ENCODE measurements at places on chromosomes 2 and 18.

DNA sequence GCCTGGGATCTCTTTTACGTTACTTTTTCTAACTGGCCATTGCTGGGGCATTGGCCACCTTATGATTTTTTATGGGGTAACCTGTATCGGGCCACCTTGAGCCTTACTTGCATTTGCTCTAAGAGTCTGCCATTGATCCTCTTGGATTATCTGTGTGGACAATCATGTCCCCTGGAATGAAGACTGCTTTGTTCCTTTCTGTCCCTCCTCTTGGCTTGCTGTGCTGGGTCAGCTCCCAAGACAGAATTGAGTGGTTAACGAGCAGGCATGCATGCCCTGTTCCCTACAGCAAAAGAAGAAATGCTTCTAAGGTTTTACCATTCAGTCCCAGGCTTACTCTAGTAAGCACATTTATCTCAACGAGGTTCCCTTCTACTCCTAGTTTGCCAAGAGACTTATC, 46.3 kb downstream of the MAL start:
- no peaks in the 10 kb centered on the region for H3K4me1 ChIP-seq
- no peak overlapping the region for H3K4me3 ChIP-seq
- H3K27ac ChIP-seq, result no peak overlapping the region
- no peaks in the 10 kb centered on the region for H3K36me3 ChIP-seq

DNA sequence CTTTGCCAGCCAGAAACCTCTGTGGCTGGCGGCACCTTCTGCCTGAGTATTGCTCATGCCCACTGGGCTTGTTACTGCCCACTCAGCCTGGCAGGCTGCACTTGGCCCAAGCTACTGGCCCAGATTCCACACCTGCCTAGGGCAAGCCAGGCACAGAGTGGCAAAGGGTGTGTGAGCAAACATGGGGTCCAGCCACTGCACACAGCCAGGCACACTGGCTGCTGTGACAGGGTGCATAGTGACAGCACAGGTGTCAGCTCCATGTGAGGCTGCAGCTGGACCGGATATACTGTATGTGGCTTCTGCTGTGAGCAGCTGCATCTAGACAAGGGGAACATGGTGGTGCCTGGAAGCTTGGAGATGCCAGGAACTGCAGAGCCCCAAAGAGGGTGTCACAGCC, 113.9 kb downstream of the COPS8 start:
- no peak overlapping the region for H3K4me3 ChIP-seq
- H3K4me1 ChIP-seq, result peaks cover 47% of the 10 kb centered on the region
- no peaks in the 10 kb centered on the region for H3K36me3 ChIP-seq
- no peak overlapping the region for H3K27ac ChIP-seq
- no peak for DNase-seq

DNA sequence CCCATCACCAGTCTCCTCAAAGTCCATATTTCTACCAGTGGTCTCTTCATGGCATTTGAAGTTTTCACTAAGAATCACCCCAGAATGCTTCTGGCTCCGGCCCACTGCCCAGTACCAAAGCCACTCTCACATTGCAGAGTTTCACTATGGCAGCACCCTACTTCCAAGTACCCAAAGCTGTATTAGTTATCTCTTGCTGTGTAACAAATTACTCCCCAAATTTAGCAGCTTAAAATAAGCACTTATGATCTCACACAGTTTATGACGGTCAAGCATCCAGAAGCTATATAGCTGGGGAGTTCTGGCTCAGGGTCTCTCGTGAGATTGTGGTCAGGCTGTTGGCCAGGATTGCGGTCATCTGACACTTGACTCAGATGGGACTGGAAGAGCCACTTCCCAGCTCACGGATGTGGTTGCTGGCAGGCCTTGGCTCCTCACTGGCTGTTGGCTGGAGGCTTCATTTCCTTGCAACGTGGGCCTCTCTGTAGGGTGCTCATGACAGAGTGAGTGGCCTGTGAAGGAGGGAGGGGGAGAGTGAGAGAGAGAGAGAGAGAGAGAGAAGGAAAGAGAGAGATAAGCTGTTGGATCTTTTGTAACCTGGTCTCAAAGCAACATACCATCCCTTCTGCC, 189.5 kb downstream of the CTIF start:
- H3K36me3 ChIP-seq, result peaks cover 31% of the 10 kb centered on the region
- no peak for DNase-seq
- no peak overlapping the region for H3K27ac ChIP-seq
- H3K4me1 ChIP-seq, result peaks cover 34% of the 10 kb centered on the region
- H3K4me3 ChIP-seq, result no peak overlapping the region

GRCh38 chr2:47644351-47644750, 138.6 kb upstream of the MSH6 start:
- DNase-seq, result no peak
- peaks cover 14% of the 10 kb centered on the region for H3K27me3 ChIP-seq
- no peak overlapping the region for H3K4me3 ChIP-seq
- no peak overlapping the region for H3K27ac ChIP-seq
- no peaks in the 10 kb centered on the region for H3K4me1 ChIP-seq

DNA sequence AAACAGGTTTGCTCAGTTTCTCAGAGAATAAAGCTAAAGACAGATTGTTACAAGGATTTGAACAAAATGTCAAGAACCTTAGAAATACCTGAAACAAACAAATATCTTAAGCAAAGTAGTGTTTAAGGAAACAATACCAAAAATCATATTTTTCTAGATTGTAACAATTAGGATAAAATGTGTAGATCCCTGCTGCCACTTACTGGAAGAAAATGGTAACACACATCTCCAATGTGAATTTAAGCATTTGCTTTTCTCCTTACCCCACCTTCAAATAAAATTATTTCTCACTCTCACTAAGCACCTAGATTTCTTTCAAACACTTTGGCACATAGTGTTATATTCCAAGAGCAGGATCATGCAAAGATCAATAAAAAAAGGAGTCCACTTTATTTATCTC, 34.9 kb downstream of the SUCLG1 start:
- H3K36me3 ChIP-seq, result peaks cover 21% of the 10 kb centered on the region
- no peak for DNase-seq
- H3K4me1 ChIP-seq, result no peaks in the 10 kb centered on the region
- peaks cover 3% of the 10 kb centered on the region for H3K27me3 ChIP-seq

- no peak overlapping the region for H3K27ac ChIP-seq
- H3K36me3 ChIP-seq, result no peaks in the 10 kb centered on the region
- no peak overlapping the region for H3K4me3 ChIP-seq
Observed at GRCh38 chr2:23360571-23361125, 24.3 kb upstream of the KLHL29 start.

GRCh38 chr2:177612659-177613058, 220.1 kb downstream of the AGPS start:
- H3K27me3 ChIP-seq, result peaks cover 9% of the 10 kb centered on the region
- peaks cover 3% of the 10 kb centered on the region for H3K4me1 ChIP-seq
- H3K27ac ChIP-seq, result peak overlapping the region; percentile 31
- DNase-seq, result no peak

DNA sequence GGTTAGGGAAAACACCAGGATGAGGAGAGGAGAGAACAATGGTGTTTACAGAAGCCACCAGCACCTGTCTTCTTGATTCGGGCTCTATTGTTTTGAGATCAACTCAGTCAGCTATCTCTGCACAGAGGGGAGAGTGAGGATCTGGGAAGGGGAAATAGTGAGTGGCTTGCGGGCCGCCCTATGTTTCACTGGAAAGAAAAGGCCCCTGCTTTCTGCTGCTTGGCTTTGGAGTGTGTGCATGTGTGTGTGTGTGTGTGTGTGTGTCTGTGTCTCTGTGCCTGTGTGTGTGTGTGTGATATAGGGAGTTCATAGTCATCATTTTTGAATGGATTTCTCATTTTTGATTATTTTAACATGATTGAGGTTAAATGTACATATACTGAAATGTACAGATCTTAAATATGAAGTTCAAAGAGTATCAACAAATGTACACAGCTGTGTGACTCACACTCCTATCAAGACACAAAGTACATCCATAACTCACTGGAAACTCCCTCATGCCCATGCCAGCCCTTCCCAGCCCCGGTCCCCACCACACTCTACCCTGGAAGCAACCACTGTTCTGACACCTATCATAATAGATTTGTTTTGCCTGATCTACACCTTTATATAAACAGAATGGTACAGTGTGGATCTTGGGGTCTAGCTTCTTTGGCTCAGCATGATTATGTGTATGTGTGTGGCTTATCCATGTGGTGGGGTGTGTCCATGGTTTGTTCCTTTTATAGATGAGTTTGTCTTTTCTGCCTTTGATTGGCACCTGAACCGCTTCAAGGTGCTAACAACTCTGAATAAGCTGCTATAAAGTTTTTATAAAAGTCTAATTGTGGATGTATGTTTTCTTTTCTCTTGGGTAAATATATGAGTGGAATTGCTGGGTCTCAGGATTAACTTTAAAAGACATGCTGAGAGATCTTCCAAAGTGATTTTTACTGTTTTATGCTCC, 258.3 kb downstream of the SETBP1 start:
- peak overlapping the region; percentile 90 for H3K27ac ChIP-seq
- H3K4me1 ChIP-seq, result peaks cover 36% of the 10 kb centered on the region
- DNase-seq, result no peak

DNA sequence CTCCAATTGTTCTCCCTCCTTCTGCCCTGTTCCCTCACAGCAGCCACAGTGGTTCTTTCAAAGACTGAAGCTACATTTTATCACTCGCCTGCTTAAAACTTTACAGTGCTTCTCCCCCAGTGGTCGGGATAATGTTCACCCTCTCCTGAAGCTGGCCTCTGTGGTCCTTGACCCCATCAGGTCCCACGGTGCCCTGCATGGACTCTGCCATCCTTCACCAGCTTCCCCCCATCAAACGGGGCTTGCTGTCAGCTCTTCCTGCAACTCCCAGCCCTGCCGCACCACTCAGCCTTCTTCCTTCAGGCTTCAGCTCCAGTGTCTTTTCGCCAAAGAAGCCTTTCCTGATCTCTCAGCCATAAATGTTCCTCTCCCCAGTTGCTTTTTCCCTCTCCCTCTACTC, 118.1 kb downstream of the NEDD4L start:
- H3K36me3 ChIP-seq, result peaks cover 4% of the 10 kb centered on the region
- peak overlapping the region; percentile 0 for H3K27ac ChIP-seq
- peaks cover 6% of the 10 kb centered on the region for H3K27me3 ChIP-seq
- H3K4me3 ChIP-seq, result no peak overlapping the region
- DNase-seq, result no peak
- peaks cover 22% of the 10 kb centered on the region for H3K4me1 ChIP-seq

DNA sequence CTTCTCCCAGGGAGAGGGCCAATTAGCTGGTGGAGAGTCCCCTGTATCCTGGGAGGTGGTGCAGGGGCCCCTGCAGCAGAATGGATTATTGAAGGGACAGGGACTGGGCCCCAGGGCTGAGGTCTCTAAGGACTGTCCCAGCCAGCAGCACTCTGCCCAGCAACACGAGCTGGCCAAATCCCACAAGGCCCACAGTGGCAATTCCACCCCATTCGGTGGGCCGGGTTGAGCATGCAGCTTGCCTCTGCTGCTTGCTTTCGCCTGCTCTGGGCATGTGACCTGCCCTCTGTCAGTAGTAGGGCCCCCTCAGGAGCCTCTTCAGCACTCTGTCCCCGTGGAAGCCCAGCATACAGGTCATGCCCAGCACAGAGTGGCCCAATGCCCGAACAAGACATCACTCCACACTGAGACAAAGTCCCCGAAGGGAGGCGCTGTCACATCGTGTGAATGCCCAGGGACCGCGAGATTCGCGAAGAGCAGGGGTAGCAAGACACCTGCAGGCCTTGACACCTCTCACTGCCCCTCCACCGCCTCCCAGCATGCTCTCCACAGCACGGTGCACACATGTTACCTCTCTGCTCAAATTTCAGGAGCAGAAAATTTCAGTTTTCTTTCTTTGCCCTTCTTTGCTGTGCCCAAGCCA, 65.4 kb downstream of the CRACDL start:
- no peaks in the 10 kb centered on the region for H3K36me3 ChIP-seq
- DNase-seq, result no peak
- H3K27me3 ChIP-seq, result peaks cover 6% of the 10 kb centered on the region
- peak overlapping the region; percentile 49 for H3K27ac ChIP-seq
- H3K4me1 ChIP-seq, result peaks cover 35% of the 10 kb centered on the region

GRCh38 chr2:232528746-232529460, 2.9 kb downstream of the CHRND start:
- H3K27me3 ChIP-seq, result peaks cover 17% of the 10 kb centered on the region
- no peak for DNase-seq
- H3K4me1 ChIP-seq, result peaks cover 44% of the 10 kb centered on the region
- H3K4me3 ChIP-seq, result no peak overlapping the region

GRCh38 chr18:39225373-39225772, 1659.8 kb upstream of the CELF4 start:
- no peak for DNase-seq
- H3K36me3 ChIP-seq, result peaks cover 14% of the 10 kb centered on the region
- H3K4me1 ChIP-seq, result peaks cover 6% of the 10 kb centered on the region
- H3K27me3 ChIP-seq, result peaks cover 2% of the 10 kb centered on the region

DNA sequence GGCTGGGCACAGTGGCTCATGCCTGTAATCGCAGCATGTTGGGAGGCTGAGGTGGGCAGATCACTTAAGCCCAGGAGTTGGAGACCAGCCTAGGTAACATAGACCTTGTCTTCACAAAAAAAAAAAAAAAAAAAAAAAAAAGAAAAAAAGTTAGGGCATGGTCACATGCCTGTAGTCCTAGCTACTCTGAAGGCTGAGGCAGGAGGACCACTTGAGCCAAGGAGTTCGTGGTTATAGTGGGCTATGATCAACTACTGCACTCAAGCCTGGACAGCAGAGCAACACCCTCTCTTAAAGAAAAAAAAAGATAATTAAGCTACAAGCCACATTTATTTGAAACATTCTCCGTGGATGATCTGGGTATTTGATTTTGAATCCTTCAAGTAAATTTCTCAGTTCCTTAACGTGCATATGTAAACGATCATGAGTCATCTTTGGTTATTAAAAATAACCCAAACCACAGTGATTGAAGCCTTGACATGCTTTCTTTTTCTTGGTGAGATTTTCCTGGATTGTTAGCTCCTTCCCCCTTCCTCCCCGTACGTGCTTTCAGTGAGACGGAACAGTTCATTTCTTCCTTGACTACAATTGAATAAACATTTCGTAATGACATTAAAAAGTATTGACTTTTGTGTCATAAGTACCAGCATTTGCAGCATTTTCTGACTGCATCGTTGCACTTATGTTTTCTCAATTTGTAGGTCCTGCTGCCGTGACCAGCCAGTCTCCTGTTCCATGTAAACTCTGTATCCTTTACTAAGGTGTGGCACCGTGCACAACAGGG, 20.3 kb downstream of the RMC1 start:
- H3K4me3 ChIP-seq, result no peak overlapping the region
- H3K36me3 ChIP-seq, result peaks cover 79% of the 10 kb centered on the region
- H3K27ac ChIP-seq, result no peak overlapping the region
- peaks cover 14% of the 10 kb centered on the region for H3K4me1 ChIP-seq
